ENCODE measurements at places on chromosomes 6 and 20.

DNA sequence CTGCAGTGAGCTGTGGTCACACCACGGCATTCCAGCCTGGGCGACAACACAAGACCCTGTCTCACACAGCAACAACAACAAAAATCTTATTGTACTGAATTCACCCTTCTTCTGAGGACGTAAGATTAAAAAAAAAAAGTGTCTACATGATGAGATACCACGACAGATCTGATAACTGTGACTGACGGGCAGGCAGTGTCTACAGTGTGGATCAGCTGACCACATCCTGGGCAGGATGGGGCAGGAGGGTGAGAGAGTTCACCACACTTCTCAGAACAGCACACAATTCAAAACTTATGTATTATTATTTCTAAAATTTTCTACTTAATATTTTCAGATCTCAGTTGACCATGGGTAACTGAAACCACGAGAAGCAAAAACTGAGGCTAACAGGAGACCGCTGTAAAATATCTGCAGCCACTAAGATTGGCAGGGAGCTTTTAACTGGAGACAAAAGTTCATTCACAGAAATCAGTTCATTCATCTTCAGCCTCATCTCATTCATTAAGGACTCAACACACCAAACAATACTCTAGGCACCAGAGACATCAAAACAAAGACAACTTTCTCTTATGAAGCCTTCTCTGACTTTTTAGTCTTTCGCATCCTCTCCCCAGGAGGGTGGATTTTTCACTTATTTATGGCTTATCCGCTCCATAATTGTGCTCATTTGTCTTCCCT is 15.7 kb upstream of the NHSL1 start:
- peak; percentile 6 for DNase-seq

DNA sequence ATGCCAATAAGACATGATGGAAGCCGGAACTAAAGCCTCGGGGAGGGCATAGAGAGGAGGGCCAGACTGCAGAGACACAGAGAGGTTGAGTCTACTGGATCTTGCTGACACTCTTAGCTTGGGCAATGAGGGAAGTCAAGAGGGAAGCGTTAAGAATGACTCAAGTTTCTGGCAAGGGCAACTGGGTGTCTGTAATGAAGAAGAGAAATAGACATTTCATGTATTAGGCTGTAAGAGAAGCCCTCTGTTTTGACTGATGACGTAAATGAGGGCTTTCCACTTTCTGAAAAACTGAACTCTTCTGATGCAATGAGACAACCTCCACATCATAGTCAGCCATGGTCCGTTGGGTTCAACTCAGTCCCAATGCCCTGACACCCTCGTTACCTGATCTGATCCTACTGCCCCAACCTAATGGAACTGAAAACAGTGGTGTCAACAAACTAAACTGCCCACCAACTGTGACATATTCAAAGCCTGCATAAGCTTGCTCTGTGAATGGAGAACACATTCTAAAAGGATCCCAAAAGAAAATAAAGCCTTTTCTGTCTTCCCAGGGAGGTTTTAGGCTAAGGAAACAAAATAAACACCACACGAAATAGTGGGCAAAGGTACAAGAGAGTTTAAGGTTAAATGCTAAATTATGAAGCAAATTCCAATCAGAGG is 45.8 kb upstream of the PNRC1 start:
- DNase-seq, result no peak

- no peak for DNase-seq
Observed at GRCh38 chr6:36377594-36377993, 9.9 kb downstream of the ETV7 start.

GRCh38 chr6:36979347-36979742 is 6.7 kb downstream of the MTCH1 start:
- no peak for DNase-seq

- DNase-seq, result peak; percentile 53
Observed at GRCh38 chr6:26295691-26296555, 69.1 kb upstream of the BTN3A2 start.

GRCh38 chr6:123965894-123966293 is 162.2 kb downstream of the NKAIN2 start:
- no peak for DNase-seq

- DNase-seq, result no peak
Observed at GRCh38 chr6:56246541-56246880, 869 bp downstream of the COL21A1 start.

DNA sequence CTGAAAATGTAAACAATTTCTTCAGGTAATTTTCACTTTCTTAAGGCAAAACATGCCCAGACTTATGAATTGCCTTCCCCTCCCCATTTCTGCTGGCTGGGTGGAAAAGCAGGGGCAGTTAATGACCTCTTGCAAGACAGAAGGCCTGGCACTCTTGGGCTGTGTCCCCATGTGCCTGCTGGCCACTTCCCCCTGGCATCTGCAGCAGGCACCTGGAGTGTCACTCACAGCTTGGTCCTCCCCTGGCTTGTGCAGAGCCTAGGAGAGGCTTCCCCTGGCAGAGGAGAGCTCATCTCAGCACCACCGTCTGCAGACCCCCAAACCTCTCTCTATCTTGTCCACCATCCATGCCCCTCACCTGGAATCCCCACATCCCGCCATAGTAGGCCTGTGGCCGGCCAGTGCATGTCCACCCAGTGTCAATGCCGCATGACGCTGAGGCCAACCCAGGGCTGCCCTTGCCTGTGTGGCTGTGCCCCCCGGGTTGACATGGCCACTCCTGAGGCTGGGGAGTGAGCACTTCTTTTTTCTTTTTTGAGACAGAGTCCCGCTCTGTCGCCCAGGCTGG is 83.5 kb upstream of the SLC22A23 start:
- DNase-seq, result no peak

- no peak for DNase-seq
Observed at GRCh38 chr6:24352434-24352833, 5.4 kb downstream of the DCDC2 start.

DNA sequence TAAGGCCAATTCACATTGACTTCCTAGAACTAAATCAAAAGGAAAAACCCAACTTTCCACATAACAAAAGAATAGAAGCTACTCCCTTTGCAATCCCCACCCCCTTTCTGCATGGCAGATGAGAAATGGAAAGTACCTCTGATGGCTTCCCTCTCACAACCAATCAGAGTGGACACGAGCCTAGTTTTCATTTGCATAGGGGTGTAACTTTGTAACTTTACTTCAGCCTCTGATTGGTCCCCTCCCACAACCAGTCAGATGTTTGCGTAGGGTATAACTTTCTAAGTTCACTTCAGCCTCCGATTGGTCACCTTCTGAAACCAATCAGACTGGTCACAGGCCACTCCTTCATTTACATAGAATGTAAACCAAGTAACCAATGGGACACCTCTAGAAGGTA is 328.5 kb downstream of the CDH26 start:
- DNase-seq, result no peak

DNA sequence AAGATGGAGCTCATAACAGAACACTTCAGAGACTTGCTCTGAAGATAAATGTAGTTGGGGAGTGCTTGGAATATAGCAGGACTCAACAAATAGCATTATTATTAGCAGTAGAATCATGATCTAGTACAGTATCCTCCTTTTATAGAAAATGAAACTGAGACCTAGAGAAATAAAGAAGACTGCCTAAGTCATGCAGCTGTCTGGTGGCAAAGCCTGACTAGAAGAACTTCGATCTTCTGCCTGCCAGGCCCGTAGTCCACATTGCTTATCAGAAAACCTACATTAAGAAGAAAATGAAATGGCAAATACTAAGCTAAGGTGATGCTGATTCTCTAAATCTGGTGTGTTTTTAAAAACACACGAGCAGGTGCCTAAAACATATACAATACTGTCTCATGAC is 46.4 kb upstream of the DST start:
- DNase-seq, result no peak

DNA sequence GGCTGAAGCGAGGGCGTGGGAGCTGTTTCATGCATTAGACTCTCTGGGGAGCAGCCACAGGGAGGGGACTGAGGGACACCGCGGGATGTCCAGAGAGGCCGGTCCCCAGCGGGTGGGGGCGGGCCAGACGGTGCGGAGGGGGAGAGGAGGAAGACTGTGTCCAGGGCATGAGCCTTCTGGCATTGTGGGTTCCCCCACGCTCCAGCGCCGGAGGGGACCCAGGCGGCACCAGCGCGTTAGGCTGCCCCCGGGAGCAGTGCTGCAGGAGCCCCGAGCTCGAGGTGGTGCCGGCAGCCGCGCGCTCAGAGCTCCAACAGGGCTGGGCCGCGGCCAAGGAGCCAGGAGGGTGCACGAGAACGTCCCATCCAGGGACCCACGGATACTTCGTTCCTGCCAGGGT is 14.4 kb downstream of the SLC22A3 start:
- DNase-seq, result no peak

DNA sequence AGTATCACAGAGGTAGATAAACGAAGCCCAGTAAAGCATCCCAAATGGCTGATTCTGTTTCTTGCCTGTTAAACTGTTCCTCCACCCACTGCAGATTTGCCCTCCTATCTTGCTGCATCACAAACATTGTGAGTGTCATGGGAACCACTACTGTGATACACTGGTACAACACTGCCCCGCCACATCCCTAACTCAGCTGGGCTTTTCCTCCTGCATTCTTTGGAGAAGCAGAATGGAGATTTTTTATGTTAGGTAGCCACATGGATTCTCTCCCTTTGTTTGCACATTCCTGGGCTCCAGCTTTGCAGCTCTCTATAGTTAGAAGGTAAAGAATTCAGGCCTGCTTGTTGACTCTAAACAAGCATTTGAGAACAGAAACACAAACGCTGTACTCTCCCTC is 234.1 kb downstream of the TMEM242 start:
- no peak for DNase-seq

DNA sequence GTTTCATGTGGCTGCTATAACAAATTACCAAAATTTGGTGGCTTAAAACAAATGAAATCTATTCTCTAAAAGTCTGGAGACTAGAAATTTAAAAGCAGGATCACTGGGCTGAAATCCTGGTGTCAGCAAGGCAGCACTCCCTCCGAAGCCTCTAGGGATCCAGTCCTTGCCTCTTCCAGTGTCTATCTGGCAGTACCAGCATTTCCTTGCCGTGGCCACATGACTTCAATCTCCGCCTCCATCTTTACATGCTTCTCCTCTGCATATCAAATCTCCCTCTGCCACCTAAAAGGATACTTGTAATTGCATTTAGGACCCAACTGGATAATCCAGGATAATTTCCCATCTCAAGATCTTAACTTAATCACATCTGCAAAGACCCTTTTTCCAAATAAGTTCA is 30.2 kb downstream of the ARHGAP18 start:
- DNase-seq, result no peak

- DNase-seq, result no peak
Observed at GRCh38 chr6:146154197-146154596, 125.3 kb downstream of the GRM1 start.

DNA sequence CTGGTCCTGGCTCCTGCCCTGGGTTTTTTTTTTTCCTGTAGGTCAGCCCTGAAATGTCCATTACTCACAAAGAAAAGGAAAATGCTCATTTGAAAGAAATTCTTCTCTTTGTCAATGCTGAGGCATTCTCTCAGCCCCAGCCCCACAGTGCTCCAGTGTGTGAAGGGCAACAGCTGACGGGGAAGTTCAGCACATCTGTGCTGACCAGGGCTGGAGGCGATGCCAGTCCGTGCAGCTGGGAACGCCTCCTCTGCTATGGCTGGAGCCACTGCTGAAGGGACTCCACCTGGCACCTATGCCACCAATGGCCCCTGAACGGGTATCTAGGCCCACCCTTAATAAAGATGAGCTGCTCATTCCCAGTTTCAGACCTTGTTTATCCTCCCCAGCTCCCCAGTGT is 71.9 kb upstream of the SLCO4A1 start:
- no peak for DNase-seq

DNA sequence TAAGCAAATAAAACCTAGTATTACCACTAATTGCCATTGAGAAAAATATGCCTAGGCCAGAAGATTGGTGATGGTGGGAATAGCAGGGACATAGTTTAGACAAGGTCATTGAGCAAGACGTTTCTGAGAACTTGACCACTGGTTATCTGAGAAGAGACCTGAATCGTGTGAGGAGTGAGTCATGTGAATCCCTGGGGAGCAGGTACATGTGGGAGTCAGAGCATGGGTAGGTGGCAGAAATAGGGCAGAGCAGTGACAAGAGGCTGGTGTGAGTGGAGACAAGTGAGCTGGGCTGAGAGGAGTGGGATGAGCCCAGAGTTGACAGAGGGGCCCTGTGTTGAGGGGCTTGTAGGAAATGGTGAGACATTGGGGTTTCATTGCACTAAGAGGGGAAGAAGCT is 16.4 kb downstream of the MICA start:
- no peak for DNase-seq

GRCh38 chr20:25014816-25015215 is 22.3 kb upstream of the APMAP start:
- no peak for DNase-seq

GRCh38 chr6:26286168-26286877 is 78.7 kb upstream of the BTN3A2 start:
- peak; percentile 78 for DNase-seq

DNA sequence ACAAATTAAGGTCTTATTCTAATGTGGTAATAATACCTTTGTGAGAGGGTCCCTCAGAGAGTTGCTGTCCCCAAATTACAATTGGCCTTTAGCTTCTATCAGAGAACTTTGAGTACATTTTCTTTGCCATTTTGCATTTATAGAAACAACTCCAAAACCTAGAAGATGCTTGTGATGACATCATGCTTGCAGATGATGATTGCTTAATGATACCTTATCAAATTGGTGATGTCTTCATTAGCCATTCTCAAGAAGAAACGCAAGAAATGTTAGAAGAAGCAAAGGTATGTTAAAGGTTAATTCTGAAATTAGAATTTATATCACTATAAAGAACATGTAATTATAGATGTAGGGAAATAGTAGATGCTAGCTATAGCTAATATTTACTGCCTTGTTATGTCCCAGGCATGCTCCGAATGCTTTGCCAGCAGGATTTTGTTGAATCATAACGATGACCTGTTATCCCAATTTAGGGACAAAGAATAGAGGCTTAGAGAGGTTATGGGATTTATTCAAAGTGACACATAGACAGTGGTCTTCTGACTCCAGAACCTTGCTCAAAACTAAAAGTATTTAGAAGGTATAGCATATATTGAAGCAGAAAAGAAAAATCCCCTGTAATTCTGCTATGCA is 7.4 kb downstream of the PFDN4 start:
- no peak for DNase-seq

DNA sequence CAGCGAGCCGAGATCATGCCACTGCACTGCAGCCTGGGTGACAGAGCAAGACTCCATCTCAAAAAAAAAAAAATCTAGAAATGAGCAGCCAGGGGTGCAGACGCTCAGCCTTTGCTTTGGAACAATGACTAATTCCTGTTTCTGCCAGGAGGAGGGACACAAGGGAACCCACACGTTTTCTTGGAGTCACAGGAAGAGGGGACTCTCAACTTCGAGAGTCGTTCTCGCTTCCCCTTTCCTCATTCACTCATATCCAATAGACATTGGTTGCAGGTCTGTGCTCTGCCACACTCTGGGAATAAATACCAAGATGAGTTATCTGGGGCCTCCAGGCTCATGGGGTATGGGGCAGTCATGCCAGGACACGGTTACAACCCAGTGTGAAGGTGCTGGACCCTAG is 91.5 kb upstream of the RREB1 start:
- DNase-seq, result no peak

DNA sequence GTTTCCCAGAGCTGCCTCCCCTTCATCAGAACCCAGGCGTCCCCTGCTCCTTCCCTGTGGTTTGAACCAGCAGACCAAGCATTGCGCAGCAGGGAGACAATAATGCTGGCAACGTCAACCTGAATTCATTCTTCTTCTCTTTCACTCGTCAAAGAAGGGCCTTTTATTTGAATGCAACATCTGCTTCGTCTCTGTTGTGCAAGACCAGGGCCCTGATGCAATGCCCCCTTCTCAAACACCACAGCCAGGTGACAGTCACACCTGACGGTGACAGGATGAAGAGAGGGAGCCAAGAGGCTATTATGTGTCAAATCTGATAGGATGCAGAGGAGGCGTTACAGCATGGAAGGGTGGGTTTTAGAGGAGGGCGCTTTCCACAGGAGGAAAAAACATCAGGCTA is 8.0 kb downstream of the INSM1 start:
- DNase-seq, result no peak

All from Jurkat, Clone E6-1 (cell line).